Stimulated activated CD8-positive, alpha-beta memory T cell treated with anti-CD3 and anti-CD28 coated beads, Interleukin-2, amount 100 ng/mL, for 1 hour (primary cell): ENCODE measurements at places on chromosomes 11 and 22.

- DNase-seq: no peak
Observed at GRCh38 chr11:36361472-36361871, 65.4 kb downstream of the PRR5L start.

GRCh38 chr11:11740836-11741235 lies 100.9 kb upstream of the USP47 start:
- no peak for DNase-seq

- peak; percentile 56 for DNase-seq
Observed at GRCh38 chr11:61429346-61429690, 457 bp downstream of the CPSF7 start.

GRCh38 chr11:132475026-132475425 lies 1057.3 kb downstream of the OPCML start:
- no peak for DNase-seq

DNA sequence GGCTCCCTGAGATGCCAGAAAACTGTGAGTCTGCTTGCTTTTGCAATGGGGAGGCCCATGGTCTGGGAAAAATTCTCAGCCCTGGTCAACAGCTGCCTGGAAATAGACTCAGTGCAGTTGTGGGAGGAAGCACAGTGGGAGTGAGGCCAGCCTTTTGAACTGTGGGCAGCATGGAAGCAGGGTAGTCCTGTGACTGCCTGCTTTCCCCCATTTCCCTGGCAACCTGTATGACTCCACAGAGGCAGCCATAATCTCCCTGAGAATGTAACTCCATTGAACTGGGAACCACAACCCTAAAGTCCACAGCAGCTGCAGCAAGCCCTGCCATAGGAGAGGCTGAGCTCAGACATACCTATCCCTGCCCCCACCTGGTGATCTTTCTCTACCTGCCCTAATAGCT lies 494.6 kb upstream of the FAT3 start:
- no peak for DNase-seq

- no peak for DNase-seq
Observed at GRCh38 chr11:78426845-78427244, 9.2 kb upstream of the GAB2 start.

- no peak for DNase-seq
Observed at GRCh38 chr11:94329501-94329900, 25.1 kb downstream of the IZUMO1R start.

GRCh38 chr11:75642402-75643113 lies 26.3 kb downstream of the MAP6 start:
- no peak for DNase-seq

GRCh38 chr11:126084608-126084912 lies 21.9 kb upstream of the CDON start:
- DNase-seq: no peak

- DNase-seq: no peak
Observed at GRCh38 chr11:134460881-134461280, 48.8 kb upstream of the B3GAT1 start.

- no peak for DNase-seq
Observed at GRCh38 chr11:120385655-120386054, 49.4 kb downstream of the ARHGEF12 start.

DNA sequence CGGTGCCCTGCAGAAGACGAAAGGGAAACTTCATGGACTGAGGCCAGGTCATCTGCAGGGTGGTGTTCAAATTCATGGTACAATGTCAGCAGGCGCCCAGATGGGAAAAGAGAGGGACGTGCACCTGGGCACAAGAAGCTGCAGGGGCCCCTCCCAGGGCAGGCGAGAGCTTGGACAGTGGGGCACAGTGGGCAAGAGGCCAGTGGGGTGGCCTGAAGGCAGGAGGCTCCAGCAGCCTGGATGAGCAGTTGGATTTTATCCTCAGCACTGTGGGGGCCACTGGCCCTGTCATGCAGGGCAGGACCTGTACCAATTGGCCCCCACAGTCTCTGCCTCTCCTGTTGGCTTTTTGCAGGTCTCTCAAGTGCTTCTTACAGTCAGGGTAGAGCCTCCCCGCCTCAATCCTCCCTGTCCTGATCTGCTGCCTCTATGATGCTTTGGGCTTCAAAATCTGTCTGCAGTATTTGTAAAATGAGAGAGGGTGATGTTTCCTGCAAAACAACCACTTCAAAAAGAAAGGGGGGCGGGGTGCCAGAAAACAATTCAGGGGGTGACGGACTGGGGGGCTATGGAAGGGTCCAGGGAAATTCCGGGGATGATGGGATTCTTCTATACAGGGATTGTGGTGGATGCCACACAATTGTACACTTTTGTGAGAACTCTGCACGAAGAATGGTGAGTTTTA lies 1.7 kb upstream of the BID start:
- DNase-seq: no peak

- no peak for DNase-seq
Observed at GRCh38 chr22:41876275-41876674, 38.6 kb downstream of the SHISA8 start.

- DNase-seq: no peak
Observed at GRCh38 chr22:49824185-49824925, 3.3 kb downstream of the BRD1 start.

DNA sequence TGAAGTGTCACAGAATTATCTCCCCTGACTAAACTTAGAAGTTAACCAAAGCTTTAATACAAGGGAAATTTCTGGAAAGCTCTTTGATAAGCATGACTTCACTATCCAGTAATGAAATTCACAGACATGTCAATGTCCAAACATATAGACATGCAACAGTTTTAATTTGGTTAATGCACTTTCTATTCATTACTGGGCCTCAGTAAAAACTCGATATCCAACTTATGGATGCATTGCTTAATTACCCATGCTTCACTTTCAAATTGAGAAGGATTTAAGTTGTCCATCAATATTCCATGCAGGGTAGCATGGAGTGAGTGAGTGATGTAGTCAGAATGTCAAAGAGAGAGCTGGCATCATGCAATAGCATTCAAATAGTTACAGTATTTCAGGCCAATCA lies 197.5 kb downstream of the CADM1 start:
- no peak for DNase-seq

- no peak for DNase-seq
Observed at GRCh38 chr11:104876324-104876723, 21.9 kb downstream of the CASP12 start.

DNA sequence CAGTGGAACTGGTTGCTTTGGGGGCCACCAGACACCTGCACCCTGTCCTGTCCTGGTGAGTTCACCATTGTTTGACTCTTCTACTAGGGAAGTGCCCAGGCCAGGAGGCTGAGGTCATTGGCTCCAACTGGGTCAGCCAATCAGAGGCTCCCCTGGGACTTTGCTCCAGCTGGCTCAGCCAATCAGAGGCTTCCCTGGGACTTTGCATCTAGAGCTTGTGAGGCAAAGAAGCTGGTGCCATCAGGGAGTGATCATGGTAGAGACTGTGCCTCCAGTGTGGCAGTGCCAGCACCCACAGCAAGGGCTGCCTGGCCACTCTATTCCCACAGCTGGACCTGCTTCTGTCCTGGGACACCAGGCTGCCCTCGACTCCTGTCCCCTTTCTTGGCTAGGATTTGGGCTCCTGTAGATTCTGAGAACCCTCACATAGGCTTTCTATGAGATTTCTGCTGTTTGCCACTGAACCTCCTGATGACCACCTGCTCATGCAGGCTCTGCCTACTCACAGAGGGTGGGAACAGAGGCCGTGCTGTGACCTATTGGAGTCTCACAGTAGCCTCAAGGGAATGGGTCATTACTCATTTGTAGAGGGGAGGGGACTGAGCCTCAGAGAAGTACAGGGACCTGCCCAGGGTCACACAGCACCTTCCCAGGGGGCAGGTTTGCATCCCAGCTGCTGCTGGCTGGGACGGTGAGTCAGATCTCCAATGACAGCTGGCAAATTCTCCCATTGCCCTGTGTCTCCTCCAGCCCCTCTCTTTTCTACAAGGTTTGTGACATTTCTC lies 59.2 kb upstream of the SHISAL1 start:
- DNase-seq: no peak

- no peak for DNase-seq
Observed at GRCh38 chr11:76615950-76616349, 54.6 kb downstream of the LRRC32 start.

DNA sequence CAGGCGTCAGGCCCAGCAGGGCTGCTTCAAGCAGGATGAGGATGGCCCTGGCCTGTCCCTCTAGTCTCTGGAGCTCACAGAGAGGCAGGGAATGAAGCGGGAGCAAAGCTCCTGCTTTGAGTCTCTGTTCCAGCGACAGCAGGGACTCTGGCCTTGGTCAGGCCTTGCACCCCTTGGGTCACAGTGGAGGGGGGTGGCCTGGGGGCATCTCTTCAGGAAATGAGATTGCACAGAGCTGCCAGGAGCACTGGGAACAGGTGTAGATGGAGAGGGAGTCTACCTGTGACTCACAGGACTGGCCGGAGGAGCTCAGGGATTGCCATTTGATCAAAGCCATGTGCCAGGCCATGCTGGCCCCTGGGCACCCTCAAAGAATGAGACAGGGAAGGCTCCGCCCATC lies 1.6 kb downstream of the ANO1 start:
- no peak for DNase-seq

DNA sequence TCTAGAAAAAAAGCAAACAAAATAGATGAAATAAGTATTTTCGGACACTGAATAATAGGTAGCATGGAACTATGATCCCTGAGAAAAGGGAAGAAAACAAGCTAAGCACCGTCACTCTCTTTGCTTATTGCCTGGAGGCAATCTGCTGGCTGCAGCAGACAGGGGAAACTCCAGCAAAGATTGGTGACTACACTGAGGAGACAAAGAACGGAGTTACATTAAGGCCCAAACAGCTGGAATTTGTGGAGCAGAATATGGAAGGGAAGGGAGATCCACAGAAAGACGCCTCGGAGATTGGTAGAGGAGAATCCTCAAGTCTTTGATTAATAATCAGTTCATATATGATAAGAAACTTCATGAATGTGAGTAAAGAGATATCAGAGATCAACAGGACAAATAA lies 150.2 kb downstream of the TYR start:
- DNase-seq: no peak

- no peak for DNase-seq
Observed at GRCh38 chr11:128720522-128720985, 26.7 kb downstream of the FLI1 start.

DNA sequence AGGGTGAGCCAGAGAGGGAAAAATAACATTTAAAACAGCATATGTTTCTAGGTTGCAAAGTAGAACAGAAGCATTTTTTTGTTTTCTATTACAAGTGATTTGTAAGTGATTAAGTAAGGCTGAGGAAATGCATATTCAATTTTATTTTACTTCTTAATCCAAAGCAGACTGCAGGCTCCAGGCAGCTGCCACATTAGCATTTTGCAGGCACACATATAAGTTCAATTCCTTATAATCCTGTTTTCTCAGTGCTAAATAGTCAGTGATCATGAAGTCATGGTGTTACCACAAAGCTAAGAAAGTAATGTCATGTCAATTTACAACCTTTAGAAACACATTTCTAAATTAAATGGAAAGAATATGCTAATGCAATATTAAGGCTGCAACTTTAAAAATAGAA lies 149.8 kb downstream of the CNTN5 start:
- no peak for DNase-seq

DNA sequence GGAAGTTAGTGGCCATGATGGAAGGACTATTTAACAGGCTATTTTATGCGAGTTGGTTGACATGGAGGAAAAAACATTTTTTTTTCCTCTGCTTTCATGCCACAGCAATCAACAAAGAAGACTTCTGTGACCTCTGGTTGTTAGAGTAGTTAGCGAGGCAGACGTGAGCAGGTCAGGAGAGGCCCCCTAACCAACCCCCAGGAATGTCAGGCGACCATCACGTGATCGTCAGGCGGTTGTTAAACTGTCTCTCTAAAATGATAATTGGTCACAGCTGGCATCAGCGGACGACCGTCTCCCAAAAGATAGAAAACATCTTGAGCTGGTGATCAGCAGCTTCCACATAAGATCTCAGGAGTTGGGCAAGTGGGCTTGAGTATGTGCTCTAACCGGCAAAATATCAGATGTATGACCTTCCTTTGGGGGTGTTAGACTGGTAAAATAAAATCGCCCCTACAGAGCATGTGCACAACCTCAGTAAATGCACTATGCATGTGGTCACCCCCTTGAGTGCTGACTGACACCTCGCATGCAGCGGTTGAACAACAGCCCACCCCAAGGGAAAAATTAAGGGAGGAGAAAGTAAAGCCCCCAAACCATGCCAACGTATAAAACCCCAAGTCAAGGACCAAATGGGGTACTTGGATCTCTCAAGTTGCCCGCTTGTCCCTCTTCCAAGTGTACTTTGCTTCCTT lies 20.9 kb upstream of the NARS2 start:
- no peak for DNase-seq

- DNase-seq: no peak
Observed at GRCh38 chr11:44889266-44889665, 61.4 kb downstream of the TP53I11 start.

GRCh38 chr22:40310081-40310767 lies 36.1 kb upstream of the ADSL start:
- no peak for DNase-seq

- DNase-seq: no peak
Observed at GRCh38 chr22:30903876-30904460, 64.6 kb downstream of the MORC2 start.

DNA sequence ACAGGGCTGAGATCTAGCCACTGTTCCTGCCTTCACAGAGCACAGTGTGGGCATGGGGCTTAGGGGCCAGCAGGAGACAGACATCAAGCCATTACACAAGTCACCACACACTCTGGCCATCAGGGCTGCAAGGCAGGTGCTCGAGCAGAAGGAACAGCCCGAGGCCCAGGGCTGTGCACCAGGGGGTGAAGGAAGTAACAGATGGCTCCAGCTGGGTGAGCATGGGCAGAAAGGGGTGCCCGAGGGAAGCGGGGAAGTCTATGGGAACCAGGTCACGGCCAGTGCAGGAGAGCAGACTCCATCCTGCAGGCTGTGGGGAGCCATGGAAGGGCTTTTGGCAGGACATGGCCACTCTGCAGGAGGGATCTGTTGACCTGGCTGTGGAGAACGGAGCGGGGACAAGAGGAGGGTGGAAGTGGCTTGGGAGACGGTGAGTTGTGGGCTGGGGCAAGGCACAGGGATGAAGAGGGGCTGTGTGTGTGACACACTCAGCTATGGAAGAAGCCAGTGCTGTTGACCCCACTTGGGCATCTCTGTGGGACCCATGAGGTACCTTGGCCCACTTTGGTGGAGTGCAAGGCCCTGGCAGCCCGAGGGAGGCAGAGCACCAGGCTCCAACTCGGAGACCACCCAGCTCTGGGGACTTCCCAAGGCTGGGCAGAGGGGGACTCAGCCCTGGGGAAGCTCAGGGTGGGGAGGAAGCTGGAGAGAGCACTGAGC lies 3.6 kb downstream of the C11orf68 start:
- DNase-seq: no peak

GRCh38 chr11:86608251-86608799 lies 64.1 kb downstream of the ME3 start:
- no peak for DNase-seq

DNA sequence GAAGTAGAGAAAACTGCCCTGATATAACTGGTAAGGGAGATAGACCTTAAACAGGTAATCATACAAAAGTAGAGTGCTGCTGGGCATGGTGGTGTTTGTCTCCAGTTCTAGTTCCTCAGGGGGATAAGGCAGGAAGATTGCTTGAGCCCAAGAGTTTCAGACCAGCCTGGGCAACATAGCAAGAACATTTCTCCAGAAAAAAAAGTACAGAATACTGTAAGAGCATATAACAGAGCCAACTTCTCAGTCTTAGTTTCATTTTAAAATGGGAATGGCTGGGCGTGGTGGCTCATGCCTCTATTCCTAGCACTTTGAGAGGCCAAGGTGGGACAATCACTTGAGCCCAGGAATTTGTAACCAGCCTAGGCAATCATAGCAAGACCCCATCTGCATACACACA lies 4.5 kb upstream of the RHOG start:
- no peak for DNase-seq

- no peak for DNase-seq
Observed at GRCh38 chr22:34998921-34999320, 67.0 kb upstream of the ISX start.

GRCh38 chr11:73381589-73381988 lies 5.4 kb downstream of the RELT start:
- DNase-seq: no peak
